ENCODE measurements at places on chromosomes 1 and 21.
A peak's percentile ranks its signal among the peaks of the same experiment; 100 is the strongest.

GRCh38 chr1:223308136-223308535, 55.8 kb downstream of the SUSD4 start:
- no peak for DNase-seq

DNA sequence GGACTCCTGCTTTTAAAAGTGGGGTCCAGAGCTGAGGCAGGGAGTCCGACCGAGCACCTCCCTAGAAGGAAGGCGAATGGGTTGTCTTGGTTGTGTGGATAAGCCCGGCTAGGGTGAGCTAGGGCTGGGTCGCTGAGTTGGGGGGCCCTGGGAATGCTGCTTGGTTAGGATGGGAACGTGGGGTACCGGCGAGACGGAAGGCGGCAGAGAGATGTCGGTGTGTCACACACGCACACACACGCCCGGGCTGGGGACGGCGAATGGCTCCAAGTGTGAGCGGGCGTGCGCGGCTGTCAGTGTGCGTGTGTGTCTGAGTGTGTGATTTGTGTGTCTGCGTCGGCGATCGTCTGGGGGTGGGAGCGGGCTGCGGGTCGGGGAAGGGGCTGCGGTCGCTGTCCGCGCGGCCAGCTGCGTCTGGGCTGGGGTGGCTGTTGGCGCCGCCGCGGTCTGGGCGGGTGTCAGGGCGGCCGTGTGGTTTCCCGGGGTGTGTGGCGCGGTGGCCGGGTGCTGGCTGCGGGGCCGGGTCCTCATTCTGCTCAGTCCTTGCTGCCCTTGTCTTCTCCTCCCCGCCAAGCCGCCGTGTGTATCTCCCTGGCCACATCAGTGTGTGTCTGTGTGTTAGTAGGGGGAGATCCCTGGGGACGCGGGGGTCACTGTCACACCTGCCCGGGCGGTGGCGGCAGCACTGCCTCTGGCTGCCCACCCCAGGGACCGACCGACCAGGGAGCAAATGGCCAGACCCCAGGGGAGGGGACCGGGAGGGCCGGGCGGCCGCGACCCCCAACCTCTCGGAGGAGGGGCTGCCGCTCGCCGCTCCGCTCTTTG, 1.1 kb downstream of the EFNA3 start:
- no peak for DNase-seq

GRCh38 chr1:43930168-43930948, 3.2 kb upstream of the ARTN start:
- DNase-seq, result no peak

DNA sequence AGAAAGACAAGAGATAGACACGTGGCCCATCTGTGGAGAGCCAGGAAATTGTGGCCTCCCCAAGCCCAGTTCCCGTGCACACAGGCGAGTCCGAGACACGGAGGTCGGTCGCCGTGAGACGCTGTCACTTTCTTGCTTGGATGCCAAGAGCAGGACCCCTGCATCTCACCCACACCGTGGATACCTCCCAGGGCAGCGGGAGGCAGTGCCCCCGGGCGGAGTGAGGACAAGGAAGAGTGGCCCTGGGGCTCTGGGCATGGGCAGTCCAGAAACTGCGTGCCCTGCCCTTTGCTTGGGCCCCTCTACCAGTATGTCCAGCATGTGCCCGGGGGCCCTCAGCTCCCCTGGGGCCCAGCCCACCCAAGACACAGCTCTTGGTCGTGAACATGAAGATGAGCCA, 24.7 kb upstream of the ARHGEF16 start:
- no peak for DNase-seq

- no peak for DNase-seq
These were observed 3.3 kb downstream of the ENSA start for GRCh38 chr1:150626150-150626549.

DNA sequence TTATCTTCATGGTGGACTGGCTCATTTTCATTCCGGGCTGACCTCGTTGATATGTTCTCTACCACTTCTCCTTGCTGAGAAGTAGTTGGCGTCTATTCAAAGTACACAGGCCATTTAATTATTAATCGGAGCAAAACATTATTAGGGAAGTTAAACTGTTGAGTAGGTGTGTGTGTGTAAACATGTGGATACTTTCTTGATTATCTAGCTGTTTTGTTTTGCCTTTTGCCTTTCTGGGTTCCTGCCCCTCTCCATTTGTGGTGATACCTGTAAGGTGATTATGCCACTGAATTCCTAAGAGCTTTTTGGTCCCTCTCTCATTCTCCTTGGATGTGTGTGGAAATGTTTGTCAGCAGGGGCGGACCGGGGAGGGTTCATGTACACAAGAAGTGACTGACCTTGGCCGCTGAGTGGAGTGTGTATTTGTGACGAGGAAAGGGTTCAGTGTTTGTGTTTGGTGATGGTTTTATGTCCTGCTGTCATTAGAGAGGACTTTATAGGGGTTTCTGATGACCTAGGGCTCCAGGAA, 56.6 kb upstream of the PPP2R5A start:
- no peak for DNase-seq

DNA sequence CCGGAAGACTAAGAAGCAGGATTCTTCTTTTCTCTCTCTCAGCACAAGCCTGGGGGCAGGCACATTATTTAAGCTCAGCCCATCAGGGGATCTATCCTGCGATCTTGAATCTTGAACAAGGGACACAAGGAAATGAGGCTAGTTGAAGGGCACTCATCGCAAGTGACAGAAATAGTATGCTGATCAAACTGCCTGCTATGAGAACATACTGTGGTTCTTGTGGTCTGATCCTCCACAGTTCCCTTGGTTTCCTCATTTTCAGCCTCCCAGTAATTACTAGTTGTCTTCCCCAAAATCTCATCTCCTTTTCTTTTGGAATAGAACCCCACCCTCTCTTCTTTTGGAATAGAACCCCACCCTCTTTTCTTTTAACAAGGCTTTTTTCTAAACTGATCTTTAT, 6.5 kb downstream of the ANKRD45 start:
- DNase-seq, result no peak

DNA sequence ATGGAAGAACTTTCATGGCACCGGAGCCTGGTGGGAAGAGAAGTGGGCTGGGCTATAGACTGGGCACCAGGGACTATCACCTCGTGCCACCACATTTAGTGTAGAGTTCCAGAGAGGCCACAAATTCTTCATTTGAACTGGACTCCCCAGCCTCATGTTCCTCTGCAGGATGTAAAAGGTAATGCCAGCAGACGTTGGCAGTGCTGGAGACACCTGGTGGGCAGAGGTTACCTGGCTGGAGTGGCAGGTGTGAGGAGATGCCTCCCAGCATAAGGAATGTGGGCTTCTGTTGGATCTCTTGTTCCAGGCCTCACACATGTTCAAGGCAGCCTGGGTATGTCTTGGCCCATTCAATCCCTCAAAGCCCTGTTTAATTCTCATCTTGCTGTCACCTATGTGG, 35.2 kb downstream of the TEX35 start:
- DNase-seq, result no peak

GRCh38 chr1:115337276-115337632, 795 bp downstream of the NGF start:
- DNase-seq, result no peak

DNA sequence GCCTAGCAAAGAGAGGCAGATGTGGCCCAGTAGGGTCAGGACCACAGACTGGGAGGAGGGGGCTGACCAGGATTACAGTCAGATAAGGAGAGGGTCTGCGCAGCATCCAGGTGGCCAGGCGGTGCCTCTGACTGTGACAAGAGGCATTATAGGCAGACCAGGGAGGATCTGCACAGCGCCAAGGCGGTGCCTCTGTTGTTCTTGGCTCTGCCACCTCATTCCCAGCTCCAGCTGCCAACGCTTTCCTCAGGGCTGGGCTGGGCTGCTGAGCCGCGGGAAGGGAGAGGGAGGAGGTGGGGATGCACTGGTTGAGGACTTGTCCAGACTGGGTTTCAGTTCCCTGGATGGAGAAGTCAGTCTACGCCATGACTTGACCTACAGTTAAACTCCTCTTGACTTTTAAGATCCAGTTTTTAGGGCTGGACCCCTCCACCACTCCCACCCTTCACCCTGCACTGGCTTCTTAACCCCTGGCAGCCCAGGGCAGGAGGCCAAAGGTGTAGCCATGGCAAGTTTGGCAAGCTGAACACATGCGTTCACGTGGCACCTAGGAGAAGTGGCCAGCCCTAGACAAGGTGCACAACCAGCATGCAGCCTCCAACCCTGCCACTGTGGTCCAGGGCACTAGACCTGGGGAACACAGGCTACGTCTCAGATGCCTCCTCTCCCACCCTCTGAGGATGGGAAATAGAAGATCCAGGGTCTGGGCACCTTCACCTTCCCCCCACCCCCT, 4.5 kb upstream of the CRABP2 start:
- no peak for DNase-seq

GRCh38 chr1:94463765-94464330, 45.7 kb downstream of the ABCD3 start:
- DNase-seq, result no peak

GRCh38 chr1:27726173-27727044, 648 bp downstream of the FAM76A start:
- DNase-seq, result peak; percentile 18
